ENCODE measurements at places on chromosomes 7 and 10.

- DNase-seq: no peak
Observed at GRCh38 chr10:128462844-128463243, 336.6 kb upstream of the MKI67 start.

DNA sequence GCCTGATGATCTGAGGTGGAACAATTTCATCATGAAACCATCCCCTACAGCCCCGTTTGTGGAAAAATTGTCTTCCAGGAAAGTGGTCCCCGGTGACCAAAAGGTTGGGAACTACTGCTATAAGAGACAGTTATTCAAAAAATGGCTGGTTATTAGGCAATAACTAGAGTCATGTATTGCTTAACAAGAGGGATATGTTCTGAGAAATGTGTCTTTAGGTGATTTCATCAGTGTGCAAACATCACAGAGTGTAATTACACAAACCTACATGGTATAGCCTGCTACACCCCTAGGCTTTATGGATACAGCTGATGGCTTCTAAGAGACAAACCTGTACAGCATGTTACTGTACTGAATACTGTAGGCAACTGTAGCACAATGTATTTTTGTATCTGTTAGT lies 71.3 kb upstream of the CSTF2T start:
- no peak for DNase-seq

DNA sequence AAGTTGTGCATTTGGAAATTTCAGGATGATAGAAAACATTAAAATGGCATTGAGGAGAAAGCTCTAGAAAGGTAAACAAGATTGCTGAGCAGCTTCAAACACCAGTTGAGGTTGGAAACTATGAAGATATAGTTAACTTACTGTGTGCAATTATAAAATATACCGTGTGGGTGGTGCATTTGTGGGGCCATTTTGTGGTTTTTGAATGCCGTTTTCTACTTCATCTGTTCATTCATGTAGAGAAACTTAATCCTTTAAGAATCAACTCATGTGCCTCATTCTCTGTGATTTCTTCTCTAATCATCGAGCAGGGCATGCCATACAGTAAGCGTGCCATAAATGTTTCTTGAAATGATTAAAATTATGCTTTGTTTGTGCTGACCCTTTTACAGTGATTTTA lies 232.8 kb upstream of the TEX47 start:
- DNase-seq: no peak

- DNase-seq: no peak
Observed at GRCh38 chr7:104960741-104961448, 53.1 kb upstream of the KMT2E start.

DNA sequence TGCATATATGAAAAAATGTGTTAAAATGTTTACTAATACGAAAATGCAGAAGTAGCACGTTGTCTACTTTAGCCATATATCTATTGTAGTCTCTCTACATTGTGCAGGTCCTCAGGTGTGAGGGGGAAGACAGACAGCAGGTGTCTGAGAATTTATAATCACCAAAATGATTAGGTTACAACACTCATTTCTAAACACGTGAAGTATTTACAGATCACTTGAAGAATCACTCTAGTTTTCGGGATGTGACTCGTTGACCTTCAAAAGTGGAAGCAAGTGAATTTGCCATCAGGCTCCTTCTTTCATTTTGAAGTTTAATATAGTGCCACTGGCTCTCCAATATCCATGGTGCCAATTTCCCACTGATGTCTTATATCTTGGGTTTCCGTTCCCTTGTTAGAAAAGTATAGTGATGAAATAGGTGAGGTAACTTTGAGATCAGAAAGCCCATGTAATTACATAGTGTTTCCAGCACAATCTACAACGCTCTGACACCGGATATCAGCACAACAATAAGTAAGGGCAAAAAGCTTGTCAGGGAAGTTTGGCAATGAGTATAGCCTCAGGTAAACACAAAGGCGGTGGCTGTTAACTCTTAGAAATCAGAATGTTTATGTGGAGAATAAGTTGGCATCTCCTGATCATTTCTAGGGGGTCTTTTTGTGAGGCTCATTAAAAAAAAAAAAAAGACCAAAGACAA lies 57.5 kb upstream of the SP4 start:
- DNase-seq: no peak

- no peak for DNase-seq
Observed at GRCh38 chr7:74115326-74115725, 31.7 kb downstream of the LIMK1 start.

DNA sequence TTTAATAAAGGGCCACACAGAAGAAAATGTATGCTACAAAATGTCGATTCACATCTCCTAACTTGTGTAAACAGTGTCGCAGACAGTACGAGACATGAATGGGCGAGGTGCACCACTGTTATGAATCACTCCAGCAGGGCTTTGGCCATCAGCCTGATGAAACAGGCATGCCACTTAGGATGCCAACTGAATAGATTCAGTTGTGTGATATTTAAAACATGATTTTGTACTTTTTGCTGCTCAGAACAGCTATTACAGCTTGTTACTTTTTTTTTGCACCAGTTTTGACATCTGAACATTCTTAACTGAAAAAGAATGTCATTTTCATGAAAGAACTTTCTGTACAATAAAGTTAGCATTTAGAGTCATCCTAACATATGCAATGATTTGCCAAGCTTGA lies 138.1 kb downstream of the VTI1A start:
- DNase-seq: no peak

GRCh38 chr10:79627075-79627474 lies 16.3 kb downstream of the SFTPA1 start:
- no peak for DNase-seq

DNA sequence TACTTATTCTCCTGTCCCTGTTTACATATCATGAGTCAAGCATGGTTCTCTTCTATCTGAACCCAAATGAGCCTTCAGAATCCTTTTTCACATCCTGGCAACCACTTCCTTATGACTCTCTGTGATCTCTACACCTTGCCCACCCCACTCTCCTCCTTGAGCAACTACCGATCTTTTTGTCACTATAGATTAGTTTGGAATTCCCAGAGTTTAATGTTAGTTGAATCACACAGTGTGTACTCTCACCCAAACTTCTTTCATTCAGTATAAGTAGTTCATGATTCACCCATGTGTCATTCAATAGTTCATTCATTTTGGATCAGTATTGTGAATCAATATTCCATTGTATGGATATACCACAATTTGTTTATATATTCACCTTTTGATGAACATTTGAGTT lies 55.3 kb downstream of the TFAM start:
- DNase-seq: no peak

- no peak for DNase-seq
Observed at GRCh38 chr7:132791036-132791435, 214.8 kb upstream of the PLXNA4 start.

GRCh38 chr10:112421731-112422130 lies 25.0 kb downstream of the ZDHHC6 start:
- no peak for DNase-seq

DNA sequence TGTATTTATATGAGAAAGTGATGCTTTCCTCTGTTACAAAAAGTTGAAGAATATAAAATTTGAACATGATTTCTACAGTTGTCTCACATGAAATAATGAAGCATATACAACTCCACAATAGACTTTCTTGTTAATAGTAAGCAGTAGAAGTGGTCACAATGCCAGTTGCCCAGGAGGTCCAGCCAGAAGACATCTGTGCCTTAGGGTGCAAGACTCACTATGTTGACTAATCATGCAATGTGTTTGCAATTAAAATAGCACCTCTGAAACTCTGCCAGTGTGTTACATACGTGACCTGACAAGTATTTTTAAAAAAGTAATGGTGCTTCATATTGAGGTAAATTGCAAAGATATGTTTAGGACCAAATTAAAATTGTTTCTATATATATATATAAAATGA lies 547.2 kb downstream of the ETV1 start:
- no peak for DNase-seq

DNA sequence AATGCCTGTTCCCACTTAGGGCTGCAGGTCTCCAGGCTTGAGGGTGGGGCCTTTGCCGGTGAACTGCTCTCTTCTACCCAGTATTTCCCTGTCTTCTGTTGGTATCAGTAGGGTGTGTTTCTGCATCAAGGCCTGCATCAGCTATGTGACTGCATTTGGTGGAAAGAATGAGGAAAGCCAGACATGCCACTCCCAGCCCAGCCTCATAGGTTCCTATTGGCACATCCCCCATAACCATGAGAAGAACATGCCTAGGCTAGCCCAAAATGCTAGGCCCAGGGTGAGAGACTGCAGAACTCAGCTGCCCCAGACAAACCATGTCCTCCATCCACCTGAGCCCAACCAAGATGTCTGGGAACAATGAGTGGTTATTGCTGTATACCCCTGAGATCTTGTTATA lies 380.3 kb upstream of the ADARB2 start:
- no peak for DNase-seq

DNA sequence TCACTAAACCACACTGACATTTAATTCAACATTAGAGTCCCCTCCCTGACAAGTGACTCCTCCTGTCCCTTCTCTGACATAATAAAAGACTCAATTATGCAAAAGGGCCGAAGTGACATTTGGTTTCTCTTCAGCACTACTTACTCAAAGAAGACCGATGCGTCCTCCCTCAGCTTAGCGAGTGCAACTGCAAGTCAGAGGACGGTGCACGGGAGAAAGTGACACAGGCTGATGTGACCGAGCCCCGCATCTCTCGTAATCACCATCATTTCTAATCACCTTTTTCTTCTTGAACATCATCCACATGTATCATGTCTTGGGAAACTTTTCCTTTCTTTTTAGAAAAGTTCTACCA lies 155.7 kb downstream of the TCERG1L start:
- DNase-seq: no peak

DNA sequence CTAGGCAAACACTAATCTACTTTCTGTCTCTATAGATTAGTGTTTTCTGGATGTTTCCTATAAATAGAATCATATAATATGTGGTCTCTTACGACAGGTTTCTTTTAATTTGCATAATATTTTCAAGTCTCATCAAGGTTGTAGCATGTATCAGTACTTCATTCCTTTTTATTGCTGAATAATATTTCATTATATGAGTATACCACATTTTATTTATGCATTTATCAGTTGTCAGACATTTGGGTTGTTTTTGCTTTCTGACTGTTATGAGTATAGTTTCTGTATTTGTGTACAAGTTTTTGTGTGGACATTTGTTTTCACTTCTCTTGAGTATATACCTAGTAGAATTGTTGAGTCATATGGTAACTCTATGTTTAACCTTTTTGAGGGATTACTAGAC lies 48.2 kb downstream of the SHOC2 start:
- no peak for DNase-seq

- no peak for DNase-seq
Observed at GRCh38 chr10:132551808-132552130, 14.2 kb downstream of the INPP5A start.

- no peak for DNase-seq
Observed at GRCh38 chr7:102175423-102176170, 111.1 kb upstream of the SH2B2 start.

DNA sequence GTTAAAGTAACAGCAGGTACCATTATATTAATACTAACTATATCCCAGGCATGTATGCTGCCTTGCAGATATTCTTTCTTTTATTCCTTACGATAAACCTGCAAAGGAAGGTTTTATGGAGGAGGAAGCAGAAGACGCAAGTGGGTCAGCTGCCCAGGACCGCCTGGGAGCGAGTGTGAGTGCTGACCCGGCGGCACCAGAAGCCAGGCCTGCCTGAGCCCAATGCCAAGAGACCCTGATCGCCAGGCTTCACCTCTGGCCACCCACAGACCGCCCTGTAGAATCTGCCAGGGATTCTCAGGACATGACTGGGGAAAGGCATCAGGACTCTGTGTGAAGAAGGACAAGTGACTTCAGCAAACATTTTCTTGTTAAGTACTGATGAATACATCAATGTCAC lies 26.3 kb downstream of the PITRM1 start:
- DNase-seq: no peak

GRCh38 chr10:1432161-1432560 lies 305.2 kb downstream of the ADARB2 start:
- DNase-seq: no peak

DNA sequence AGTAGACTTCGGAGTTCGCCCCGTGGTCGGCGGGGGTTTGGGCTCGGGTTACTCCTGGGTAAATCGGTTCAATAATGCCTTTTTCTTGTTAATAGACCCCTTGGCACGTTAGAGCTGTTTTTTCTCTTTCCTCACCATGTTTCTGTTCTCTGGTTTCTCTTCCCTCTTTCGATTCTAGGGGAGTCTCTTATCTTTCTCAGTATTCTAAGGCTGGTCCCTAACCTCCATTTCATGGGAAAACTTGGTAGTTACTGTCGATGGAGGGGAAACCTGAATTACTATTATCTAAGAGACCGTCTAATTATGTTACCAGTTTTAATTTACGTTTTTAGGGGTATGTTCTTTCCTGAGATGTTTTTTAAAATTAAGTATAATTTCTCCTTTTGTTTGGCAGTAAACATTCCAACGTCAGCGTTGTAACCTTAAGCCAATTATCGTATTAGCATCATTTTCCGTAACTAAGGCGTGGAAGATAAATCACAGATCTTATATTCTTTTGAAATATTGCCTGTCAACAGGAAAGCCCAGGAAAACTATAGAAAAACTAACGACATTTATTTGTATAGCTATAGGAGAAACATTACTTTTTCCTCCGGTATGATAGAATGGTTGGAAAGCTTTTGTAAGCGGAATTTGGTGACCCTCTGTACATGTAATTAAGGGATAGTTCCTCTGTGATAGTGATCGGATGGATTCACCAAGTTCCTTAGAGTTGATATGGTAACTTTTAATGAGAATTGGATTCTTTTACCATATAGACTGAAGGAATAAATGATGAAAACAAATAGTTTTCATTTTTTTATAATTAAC lies 847 bp downstream of the BTAF1 start:
- DNase-seq: no peak

Measured in stimulated activated CD4-positive, alpha-beta T cell treated with anti-CD3 and anti-CD28 coated beads, TNF-alpha, amount 100 ng/mL, for 24 hours (primary cell).